ENCODE measurements at places on chromosomes 1 and 21. TPM values are rescaled to one million over a fixed set of nuclear protein-coding genes. Genes with fewer than 3 reads are reported as not detected.

Gene COL8A2
- total RNA-seq: 1.0 TPM

Gene SH3D21
- 1.6 TPM for total RNA-seq

Gene RLF
- 12.7 TPM for total RNA-seq

Gene ATP5PO
- 886 TPM for total RNA-seq

DNA sequence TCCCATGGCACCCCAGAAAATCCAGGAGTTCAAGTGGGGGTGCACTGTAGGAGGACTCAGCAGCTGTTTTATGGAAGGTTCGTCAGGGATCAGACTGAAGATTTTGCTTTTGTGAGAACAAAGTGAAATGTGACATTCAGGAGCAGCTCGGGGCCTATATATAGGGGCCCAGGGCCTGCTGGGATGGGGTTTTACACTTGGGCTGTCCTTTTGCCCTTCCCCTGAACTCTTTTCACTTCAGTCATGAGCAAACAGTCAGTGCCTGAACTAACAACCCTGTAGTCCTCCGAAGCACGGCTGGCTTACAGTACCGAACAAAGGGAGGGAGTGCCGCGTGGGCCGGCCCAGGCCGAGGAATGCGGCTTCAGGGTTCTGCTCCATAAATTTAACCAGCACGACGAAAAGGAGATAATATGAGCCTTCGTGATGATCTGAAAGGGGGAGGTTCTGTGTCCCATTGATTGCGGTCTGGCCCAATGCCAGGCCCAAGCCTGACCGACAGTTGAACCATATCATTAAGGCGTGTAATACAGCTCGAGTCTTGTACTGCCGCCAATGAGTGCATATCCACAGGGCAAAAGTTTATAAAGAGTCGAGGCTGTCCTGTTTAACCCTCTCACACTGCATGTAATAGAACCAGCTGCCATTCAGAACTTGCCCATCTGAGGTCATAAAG, 139.9 kb downstream of the DHRS3 start:
- DNase-seq: peak; percentile 91

- no peak for DNase-seq
Observed at GRCh38 chr1:30029677-30030076, 693.7 kb downstream of the MATN1 start.

- DNase-seq: no peak
Observed at GRCh38 chr1:239717918-239718184, 331.5 kb downstream of the CHRM3 start.

- DNase-seq: no peak
Observed at GRCh38 chr21:42607102-42607501, 46.3 kb upstream of the PDE9A start.

DNA sequence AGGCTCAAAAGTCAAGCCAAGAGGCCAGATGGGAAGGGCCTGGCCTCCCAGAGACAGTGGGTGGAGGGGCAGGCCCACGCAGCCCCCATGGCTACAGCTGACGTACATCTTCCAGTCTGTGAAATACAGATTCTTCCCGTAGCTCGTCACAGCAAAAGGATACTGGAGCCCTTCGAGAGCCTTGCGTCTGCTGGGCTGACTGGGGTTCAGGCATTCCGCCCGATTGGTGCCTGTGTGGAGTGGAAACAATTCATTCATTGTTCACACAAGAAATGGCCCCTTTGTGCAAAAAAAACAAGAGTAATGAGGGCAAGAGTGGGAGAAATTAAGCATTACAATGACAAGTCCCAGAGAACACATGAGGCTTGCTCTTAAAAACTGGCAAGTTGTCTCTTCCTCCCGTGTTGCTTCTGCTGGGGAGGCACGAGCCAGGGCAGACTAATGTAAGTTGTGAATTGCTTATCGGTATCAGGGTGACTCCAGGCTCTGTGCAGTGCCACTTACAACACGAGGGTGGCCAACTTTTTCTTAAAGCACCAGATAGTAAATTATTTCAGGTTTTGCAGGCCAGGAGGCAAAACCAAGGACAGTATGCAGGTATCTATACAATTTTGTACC, 85.1 kb downstream of the NID1 start:
- DNase-seq: no peak

DNA sequence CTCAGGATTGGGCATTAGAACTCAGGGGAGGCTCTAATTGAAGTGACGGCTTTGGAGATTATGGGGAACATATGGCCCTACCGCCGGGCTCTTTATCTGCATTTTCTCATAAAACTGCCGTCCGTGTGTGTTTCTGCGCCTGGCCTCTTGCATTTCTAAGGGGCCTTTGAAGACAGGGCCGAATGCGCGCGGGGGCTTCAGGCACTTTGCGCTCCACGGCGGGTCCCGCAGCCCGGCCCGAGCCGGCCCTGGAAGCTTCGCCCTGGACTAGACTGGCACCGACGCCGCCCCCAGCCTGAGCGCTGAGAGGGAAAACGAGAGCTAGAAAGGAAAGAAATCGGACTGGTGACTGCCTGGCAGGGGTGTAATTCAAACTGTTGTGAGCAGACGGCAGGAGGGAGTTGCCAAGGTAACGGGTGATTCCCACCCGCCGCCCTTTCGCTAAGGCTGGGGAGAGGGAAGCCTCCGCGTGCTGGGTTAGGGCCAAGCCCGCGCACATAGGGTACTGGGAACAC, 120.7 kb downstream of the LMX1A start:
- no peak for DNase-seq
